ENCODE measurements at places on chromosomes 6 and 20. TPM values are rescaled to one million over a fixed set of nuclear protein-coding genes. Genes with fewer than 3 reads are reported as not detected.

The C20orf202 gene
- polyA plus RNA-seq: 3.3 TPM

The MDFI gene
- polyA plus RNA-seq: not detected

The FAM229B gene
- polyA plus RNA-seq: 167 TPM

The MLN gene
- polyA plus RNA-seq: not detected

The PI16 gene
- not detected for polyA plus RNA-seq

The SMIM8 gene
- polyA plus RNA-seq: 101 TPM

The SCAND1 gene
- 1.7 TPM for polyA plus RNA-seq

The FIG4 gene
- 40.5 TPM for polyA plus RNA-seq

The AKAP12 gene
- polyA plus RNA-seq: 50.5 TPM

The SYS1 gene
- polyA plus RNA-seq: 21.0 TPM

The HLA-DQA1 gene
- not detected for polyA plus RNA-seq

The PSMA7 gene
- polyA plus RNA-seq: 267 TPM

The PHACTR1 gene
- 2.1 TPM for polyA plus RNA-seq

The CLVS2 gene
- 16.6 TPM for polyA plus RNA-seq

The TMC2 gene
- polyA plus RNA-seq: not detected

The KCNK15 gene
- polyA plus RNA-seq: 2.7 TPM

The SPDEF gene
- not detected for polyA plus RNA-seq

The DZANK1 gene
- 6.2 TPM for polyA plus RNA-seq

The HSPA12B gene
- polyA plus RNA-seq: 0.35 TPM

The TAB2 gene
- polyA plus RNA-seq: 15.2 TPM

The BCAS1 gene
- 2.6 TPM for polyA plus RNA-seq

The ADAT2 gene
- 3.8 TPM for polyA plus RNA-seq

The MYLK2 gene
- not detected for polyA plus RNA-seq

The MTG2 gene
- 12.9 TPM for polyA plus RNA-seq

The ZBTB12 gene
- not detected for polyA plus RNA-seq

The ACAT2 gene
- polyA plus RNA-seq: 15.8 TPM

The GFOD1 gene
- polyA plus RNA-seq: 49.1 TPM

The LIN28B gene
- polyA plus RNA-seq: 1.0 TPM

The LGSN gene
- polyA plus RNA-seq: 0.65 TPM

The CST5 gene
- polyA plus RNA-seq: not detected

The MAS1 gene
- polyA plus RNA-seq: not detected

The SEL1L2 gene
- polyA plus RNA-seq: 2.1 TPM

The MLIP gene
- polyA plus RNA-seq: 31.5 TPM

The CD93 gene
- polyA plus RNA-seq: not detected

The TMEM14A gene
- 560 TPM for polyA plus RNA-seq

The CDH26 gene
- polyA plus RNA-seq: 15.3 TPM

The GPR63 gene
- polyA plus RNA-seq: 129 TPM

The WFDC10B gene
- not detected for polyA plus RNA-seq

The LRRN4 gene
- polyA plus RNA-seq: not detected

The HDGFL1 gene
- not detected for polyA plus RNA-seq

The RCAN2 gene
- polyA plus RNA-seq: 111 TPM

The WFDC12 gene
- not detected for polyA plus RNA-seq

The RBL1 gene
- 0.17 TPM for polyA plus RNA-seq

The ANKRD66 gene
- polyA plus RNA-seq: not detected

The KIF25 gene
- polyA plus RNA-seq: 13.7 TPM

The IP6K3 gene
- 2.7 TPM for polyA plus RNA-seq

The FRMD1 gene
- polyA plus RNA-seq: 3.1 TPM

The PHACTR2 gene
- 121 TPM for polyA plus RNA-seq

The DEF6 gene
- 0.66 TPM for polyA plus RNA-seq

The ULBP2 gene
- 9.5 TPM for polyA plus RNA-seq

The SCRT2 gene
- polyA plus RNA-seq: 0.36 TPM

The YWHAB gene
- polyA plus RNA-seq: 446 TPM

The PHACTR3 gene
- polyA plus RNA-seq: 15.5 TPM

The MYCT1 gene
- polyA plus RNA-seq: not detected
